ENCODE measurements at places on chromosomes 3 and 15.

DNA sequence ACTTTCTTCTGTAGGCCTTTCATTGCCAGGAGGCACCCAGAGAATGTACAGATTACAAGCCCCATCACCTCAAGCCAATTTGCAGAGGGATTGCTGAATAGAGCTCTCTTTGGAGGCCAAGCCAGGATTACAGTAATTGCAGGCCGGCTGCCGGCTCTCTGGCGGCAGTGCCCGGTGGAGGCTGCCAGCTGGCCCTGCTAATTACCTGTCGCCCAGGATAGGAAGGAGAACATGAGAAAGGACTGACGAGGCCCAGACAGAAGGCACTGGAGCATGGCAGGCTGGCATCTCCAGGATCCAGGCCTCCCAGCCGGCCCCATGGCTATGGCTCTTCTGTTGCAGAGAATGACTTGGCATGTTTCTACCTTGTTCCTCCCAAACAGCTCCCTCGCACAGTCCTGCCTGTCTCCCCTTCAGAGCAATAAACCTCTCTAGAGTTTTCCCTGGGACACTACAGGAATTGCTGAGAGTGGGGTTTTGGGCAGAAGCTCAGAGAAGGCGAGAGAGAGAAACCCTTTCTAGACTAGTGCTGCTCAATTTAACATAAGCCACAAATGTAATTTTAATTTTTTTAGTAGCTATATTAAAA is 273.6 kb upstream of the PROK2 start:
- no peak for DNase-seq

- DNase-seq = no peak
Observed at GRCh38 chr3:10352146-10352911, 31.4 kb upstream of the SEC13 start.

GRCh38 chr3:159252772-159253384 is 451.0 kb downstream of the MFSD1 start:
- DNase-seq = no peak

GRCh38 chr3:165852191-165852590 is 15.0 kb upstream of the BCHE start:
- DNase-seq = no peak

DNA sequence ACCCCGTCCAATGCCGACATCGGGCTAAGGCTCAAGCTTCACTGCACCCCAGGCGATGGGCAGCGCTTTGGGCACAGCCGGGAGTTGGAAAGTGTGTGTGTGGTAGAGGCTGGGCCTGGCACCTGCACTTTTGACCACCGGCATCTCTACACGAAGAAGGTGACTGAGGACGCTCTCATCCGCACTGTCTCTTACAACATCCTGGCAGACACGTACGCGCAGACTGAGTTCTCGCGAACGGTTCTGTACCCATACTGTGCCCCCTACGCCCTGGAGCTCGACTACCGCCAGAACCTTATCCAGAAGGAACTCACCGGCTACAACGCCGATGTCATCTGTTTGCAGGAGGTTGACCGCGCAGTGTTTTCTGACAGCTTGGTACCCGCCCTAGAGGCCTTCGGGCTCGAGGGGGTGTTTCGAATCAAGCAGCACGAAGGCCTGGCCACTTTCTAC is 1.0 kb downstream of the PDE12 start:
- no peak for DNase-seq

DNA sequence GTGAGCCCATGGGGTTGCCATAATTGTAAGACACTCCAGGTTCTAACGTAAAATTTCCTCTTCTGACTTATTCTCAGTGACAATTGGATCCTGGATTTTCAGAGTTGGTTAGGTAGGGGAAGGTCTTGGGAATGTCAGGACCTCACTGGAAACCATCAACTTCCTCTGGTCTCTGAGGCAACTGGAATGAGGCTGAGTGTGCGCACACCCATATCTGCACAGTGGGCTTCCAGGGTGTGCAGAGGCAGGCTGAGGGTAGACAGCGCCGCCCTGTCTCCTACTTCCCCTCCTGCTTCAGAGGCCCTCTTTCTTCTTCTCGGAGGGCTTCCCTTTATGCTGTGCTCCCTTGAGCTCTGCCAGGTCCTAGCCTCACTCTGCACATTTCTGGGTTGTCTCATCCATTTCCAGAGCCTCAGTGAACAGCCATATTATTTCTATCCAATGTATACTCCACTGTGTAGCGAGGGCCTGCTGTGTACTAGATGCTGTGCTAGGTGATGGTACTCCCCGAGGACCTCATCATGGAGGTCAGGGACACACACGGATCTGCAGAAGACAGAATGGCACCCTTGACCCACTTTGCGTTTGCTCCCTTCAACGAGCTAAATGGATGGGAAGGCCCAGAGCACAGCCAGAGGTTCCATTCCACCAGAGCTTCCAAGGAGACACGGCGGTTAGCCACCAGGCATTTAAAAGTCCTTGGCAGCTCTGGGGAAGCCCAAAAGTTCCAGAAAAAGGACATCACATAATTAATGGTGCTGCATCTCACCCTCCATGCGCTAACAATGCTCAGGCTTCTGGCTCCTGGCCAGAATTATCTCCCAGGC is 18.3 kb downstream of the ACAA1 start:
- no peak for DNase-seq

GRCh38 chr15:43903864-43904290 is 77.1 kb downstream of the WDR76 start:
- no peak for DNase-seq

DNA sequence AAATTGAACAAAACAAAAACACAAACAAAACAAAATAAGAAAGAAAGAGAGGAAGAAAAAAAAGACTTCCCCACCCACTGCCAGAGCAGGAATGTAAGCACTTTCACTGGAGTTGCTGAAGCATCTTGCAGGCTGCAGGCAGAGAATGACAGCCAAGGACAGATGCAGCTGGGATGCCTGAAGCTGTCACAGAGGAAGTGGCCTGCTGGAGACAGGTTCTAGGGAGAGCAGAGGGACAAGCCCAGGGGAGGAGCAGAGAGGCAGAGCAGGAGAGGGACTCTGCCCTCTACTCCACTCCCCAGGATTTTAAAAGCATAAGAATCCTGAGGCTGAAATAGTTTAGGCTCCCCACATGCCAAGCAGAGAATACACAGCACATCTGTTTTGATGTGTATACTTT is 326.2 kb downstream of the TUSC7 start:
- DNase-seq = no peak

DNA sequence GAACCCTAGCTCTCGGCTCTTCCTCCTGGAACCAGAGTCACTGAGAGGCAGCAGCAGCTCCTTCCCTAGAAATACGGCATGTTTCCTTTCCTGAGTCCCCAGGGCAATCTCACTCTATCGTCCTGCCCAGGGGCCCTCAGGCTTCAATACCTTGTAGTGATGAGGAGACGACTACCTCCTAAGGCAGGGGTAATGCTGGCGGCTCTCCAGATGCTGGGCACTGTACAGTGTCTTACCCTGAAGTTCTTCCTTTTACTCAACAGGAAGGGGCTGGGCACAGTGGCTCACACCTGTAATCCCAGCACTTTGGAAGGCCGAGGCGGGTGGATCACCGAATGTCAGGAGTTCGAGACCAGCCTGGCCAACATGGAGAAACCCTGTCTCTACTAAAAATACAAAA is 13.5 kb downstream of the TMEM44 start:
- DNase-seq = no peak

- no peak for DNase-seq
Observed at GRCh38 chr3:110478377-110479054, 593.1 kb upstream of the NECTIN3 start.

DNA sequence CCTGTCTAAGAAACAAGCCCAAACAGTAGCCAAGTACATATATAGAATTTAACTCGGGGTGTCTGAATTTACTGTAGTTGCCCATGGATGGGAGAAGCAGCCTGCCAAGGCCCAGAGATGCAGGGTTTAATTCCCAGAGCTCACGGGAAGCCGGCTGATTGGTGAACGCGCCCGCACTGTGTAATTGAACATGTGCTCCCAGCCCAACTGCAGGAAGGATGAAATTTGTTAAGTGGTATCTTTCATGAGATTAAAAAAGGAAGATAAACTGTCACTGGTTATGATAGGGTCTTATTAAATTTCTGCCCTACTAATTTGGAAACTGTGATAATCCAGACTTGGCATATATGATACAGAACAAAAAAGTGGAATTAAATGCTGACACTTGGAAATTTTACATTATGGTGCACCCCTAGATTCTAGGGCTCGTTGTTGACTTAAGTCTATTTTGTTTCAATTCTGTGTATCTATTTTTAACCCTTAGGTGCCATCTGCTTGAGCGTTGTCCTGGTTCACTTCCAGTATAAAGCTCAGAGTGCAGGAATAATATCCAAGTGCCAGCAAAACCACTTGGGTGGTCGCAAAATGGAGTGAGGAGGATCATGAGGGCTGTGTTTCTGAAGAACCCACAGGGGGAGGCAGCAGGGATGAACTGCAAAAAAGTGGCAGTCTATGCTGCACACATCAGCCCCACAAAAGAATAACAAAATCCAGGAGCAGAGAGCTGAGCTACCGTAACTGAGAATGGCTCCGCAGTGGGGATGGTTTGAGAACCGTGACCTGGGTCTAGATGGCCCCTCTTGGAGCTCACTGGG is 13.8 kb upstream of the TMC3 start:
- DNase-seq = no peak

DNA sequence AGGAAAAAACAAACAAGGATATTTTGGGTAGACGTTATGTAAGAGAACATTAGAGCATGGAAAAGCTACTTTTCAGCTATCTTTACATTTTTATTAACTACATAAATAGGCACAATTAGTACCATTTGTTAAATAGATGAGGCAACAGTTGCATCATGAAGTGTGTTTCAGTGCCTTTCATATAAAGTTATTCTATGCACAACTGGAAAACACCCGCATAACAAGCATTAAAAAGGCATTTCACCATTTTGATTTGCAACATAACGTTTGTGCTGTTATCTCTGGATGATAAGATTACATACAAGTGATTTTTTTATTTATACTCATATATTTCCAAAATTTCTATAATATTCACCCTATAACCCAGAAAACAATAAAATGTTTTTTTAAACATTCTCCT is 69.5 kb downstream of the CBLB start:
- no peak for DNase-seq

DNA sequence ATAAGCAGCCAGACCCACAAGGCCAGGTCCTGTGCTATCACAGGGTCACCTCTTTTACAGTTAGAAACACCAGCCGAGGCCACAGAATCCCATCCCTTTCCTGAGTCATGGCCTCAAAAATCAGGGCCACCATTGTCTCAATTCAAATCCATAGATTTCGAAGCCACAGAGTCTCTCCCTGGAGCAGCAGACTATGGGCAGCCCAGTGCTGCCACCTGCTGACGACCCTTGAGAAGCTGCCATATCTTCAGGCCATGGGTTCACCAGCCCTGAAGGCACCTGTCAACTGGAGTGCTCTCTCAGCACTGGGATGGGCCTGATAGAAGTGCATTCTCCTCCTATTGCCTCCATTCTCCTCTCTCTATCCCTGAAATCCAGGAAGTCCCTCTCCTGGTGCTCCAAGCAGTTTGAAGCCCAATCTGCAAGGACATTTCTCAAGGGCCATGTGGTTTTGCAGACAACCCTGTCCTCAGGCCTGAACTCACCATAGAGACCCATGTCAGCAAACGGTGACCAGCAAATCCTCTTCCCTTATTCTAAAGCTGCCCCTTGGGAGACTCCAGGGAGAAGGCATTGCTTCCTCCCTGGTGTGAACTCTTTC is 39.6 kb downstream of the TGM4 start:
- peak; percentile 44 for DNase-seq

GRCh38 chr3:15303728-15304127 is 28.7 kb downstream of the SH3BP5 start:
- no peak for DNase-seq

- no peak for DNase-seq
Observed at GRCh38 chr3:140532793-140533330, 145.0 kb upstream of the TRIM42 start.

DNA sequence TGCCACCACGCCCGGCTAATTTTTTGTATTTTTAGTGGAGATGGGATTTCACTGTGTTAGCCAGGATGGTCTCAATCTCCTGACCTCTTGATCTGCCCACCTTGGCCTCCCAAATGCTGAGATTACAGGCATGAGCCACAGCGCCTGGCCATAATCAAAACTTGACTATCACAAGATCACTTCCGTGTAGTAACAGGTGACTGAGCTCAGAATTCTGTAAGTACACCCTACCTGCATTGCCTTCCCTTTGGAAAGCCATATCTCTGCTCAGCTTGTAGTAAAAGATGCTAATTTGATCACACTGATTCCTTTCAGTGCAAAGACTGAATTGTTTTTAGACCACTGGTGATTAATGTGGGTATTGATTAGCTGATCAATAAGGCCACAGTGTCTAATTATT is 167.1 kb downstream of the SHOX2 start:
- no peak for DNase-seq

DNA sequence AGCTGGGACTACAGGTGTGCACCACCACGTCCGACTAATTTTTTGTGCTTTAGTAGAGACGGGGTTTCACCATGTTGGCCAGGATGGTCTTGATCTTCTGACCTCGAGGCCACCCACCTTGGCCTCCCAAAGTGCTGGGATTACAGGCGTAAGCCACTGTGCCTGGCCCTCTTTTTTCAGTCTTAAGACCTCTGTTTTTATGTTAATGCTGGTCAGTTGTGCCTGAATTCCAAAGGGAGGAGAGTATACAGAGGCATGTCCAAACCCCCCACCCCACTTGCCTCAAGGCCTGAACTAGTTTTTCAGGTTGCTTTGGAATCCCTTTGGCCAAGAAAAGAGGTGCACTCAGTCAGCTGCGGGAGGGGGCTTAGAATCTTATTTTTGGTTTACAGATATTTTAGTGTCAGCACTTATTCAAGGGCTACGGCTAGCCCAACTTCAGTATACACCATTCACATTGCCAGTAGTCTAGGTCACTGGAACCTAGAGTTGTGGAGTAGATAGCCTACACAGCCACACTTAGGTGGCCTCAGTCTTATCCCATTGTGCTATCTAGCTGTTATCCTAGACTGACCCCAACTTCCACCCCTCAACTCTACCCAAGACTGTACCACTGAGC is 128.0 kb upstream of the TPM1 start:
- no peak for DNase-seq

DNA sequence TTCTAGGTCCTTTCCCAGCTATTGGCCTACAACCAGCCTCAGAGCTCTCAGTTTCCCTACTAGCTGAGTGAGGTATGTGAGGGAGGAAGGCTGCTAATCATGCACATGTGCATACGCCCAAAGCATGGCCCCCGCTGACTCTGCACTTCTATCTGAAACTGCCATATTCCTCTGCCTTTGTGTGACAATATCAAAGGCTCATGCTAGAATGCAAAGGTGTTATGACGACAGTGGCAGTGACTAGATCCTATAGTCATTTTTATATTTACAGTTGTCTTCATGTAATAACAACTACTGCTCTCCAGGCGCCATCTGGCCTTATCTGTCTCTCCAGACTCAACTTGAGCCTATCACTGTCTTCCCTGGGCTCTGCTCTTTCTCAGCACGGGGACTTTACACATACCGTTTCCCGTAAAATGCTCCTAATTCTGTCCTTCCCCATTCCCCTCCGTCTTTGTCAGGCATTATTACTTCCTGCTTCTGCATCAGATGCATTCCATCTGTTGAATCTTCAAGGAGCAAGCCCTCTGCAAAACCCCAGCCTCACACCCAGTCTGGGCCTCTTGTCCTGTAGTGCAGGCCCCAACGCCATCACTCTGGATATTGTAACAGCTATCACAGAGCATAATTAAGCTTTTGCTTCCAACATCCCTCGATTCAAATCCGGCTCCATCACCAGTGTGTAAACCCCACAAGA is 102.5 kb downstream of the PDCD6IP start:
- DNase-seq = no peak
